ENCODE measurements at places on chromosomes 5 and 9.
A peak's percentile ranks its signal among the peaks of the same experiment; 100 is the strongest.

DNA sequence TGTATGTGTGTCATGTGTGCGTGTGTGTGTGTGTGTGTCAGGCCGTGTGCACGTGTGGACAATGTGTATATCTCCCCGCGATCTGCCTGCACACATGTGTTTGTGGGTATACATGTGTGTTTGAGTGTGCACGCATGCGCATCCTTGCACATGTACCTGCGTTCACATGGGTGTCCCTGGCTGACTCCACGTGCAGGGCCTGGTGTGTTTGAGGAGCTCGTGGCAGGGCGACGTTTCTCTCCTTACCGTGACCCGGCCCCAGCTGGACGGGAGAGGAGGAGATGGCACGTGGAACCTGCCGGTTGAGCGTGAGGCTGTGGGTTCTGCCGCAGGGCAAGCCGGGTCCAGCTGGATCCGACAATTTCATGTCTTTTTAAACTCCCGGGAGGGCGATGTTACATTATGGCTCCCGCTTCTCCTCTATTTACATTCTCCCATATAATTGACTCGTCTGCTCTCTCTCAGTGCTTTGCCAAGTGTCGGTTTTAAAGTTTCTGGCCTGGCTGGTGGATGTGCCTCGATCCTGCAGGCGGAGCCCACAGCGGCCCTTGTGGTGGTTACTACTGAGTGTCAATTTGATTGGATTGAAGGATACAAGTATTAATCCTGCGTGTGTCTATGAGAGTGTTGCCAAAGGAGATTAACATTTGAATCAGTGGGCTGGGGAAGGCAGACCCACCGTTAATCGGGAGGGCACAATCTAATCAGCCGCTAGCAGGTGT, 5.9 kb downstream of the COL5A1 start:
- no peak for DNase-seq

GRCh38 chr5:137605411-137605810, 106.3 kb upstream of the SPOCK1 start:
- DNase-seq = no peak

- DNase-seq = no peak
Observed at GRCh38 chr9:25537808-25538207, 140.4 kb downstream of the TUSC1 start.

DNA sequence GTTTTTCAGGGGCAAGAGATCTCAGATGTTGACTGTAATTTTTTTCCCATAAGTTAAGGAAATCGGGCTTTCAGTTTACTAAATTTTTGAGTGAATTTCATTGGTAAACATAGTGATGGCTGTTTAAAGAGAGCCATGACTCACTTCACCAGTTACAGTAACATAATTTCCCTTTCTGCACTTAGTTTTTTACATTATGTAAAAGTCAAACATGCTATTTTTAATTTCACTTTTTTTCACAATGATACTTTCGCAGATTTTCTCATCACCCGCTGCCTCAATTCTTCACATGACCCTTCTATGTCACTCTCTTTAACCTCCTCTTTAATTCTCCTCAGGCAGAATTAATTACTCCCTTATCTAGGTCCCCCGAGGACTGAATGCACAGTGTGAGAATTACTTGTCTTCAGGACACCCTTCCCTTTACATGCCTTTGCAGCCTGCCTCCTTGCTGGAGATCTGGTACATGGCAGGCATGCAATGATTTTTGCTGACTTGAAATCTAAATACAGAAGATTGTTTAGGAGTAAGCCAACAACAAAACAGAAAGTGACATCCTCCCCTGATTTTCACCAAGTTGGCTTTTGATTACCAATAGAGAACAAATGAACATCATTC, 217.5 kb upstream of the S1PR3 start:
- DNase-seq = no peak

- DNase-seq = peak; percentile 42
Observed at GRCh38 chr9:131735238-131736128, 4.4 kb downstream of the RAPGEF1 start.

DNA sequence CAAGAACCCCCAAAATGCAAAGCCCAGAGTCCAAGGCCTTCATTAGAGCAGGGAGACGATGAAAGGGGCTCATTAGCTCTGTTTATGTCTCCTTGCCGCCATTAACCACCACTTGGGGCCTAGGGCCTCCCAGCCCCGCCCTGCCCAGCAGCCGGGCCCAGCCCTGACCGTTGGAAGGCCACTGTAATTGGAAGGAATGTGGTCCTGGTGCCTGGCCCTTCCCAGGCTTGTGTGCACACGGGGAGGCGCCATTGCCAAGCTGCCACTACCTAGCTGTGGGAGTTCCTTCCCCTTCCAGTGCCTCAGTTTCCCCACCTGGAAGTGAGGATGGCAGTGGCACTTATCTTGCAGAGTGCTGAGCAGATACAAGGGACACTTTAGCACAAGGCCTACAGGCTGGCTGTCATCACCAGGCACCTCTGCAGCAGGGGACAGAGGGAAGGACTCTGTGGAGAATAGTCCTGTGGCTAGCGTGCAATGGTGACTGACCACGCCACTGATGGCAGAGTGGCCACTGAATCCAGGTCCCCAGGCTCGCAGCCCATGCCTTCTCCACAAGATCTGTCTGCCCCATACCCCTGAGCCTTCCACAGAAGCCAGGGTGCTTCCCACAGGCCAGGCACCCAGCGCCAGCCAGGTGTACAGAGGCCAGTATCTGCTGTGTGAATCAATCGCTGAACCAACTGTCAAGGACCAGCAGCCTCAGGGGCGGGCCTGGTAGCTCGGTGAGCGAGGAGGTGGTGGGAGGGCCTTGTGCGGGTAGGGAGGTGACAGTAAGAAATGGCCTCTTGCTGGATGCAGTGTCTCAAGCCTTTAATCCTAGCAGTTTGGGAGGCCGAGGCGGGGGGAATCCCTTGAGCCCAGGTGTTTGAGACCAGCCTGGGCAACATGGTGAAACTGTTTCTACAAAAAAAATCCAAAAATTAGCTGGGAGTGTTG, 20.8 kb downstream of the GBGT1 start:
- DNase-seq = peak; percentile 49

DNA sequence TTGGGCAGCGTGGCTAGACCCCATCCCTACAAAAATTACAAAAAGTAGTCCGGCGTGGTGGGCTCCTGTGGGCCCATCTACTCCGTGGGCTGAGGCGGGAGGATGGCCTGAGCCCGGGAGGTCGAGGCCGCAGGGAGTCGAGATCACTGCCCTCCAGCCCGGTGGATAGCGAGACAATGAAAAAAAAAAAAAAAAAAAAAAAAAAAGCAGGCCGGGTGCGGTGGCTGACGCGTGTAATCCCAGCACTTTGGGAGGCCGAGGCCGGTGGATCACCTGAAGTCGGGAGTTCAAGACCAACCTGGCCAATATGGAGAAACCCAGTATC, 110.5 kb upstream of the LPCAT1 start:
- DNase-seq = no peak

DNA sequence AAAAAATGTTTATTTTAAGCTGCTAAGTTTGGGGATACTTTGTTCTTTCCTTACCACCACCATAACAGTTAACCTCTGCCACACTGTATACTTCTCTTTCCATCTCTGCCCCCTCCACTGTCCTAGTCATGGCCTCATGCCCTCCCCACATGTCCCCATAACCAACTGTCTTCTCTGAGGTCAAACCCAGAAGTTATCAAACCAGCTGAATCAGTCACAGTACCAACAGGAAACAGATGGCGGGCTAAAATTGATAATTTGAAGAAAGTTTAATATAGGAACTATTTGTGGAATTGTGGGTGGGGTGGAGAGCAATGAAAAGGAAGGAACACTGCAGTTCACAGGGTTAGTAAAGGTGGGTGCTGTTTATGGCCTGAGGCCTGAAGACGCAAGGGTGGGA, 5.7 kb upstream of the DCTN4 start:
- no peak for DNase-seq

DNA sequence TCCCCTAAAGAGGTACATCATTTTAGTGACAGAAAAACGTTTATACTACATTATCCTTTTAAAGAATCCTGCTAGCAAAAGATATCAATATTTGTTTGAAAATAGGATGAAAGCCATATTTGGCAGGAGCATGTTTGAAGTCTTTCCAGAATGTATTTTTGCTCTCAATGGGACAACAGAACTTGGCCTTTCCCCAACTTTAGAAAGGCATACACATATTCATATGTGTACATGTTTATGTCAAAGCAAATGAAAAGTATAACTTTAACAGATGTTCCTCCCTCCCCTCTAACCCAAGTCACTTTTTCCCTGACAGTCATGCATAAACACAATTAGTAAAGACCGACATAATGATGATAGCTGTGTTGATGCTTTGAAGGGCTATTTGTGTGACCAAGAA, 427.8 kb upstream of the CDH6 start:
- no peak for DNase-seq

DNA sequence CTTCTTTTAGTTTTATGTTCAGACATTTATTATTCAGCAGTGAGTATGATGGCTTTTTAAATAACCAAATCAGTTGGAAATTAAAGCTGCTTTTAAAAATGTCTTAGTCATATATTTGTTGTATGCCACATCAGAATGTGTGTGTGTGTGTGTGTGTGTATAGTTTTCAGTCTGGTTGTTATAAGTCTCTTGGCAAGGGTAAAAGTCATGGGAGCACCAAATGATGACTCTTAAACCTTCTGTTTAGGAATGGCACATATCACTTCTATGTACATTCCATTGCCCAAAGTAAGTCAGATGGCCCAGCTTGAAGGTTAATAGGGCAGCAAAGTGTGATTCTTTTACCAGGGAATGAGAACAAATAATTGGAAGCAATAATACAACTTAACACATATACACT, 135.9 kb downstream of the RNF180 start:
- no peak for DNase-seq

- no peak for DNase-seq
Observed at GRCh38 chr9:113628621-113629020, 165.1 kb downstream of the RGS3 start.

DNA sequence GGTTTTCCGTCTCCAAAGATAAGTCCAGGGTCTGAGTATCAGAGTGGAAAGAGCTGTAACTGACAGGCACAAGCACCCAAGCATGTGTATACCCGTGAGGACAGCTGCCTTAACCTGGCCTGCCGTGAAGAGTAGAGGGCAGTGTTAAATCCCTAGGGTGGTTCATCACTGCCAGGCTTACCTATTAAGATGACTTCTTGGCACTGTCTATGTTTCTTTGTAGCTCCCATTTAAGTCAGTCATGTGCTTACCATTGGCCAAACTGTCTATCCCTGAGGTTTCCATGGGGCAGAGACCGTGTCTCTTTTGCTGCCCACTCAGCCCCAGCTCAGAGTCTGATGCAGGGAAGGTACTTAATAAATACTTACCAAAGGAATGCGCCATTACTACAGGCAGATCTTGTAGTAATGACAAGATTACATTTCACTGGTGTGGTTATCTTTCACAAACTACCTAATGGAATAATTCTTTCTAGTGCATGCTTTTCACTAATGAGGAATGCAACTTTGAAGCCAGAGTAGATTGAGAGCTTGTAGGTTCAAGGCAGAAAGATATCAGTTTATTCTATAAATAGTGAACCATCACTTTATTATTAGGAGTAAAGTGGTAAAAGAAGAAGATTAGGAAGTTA, 64.2 kb downstream of the SNX24 start:
- no peak for DNase-seq

GRCh38 chr5:105207066-105207465, 1644.5 kb upstream of the NUDT12 start:
- DNase-seq = no peak

DNA sequence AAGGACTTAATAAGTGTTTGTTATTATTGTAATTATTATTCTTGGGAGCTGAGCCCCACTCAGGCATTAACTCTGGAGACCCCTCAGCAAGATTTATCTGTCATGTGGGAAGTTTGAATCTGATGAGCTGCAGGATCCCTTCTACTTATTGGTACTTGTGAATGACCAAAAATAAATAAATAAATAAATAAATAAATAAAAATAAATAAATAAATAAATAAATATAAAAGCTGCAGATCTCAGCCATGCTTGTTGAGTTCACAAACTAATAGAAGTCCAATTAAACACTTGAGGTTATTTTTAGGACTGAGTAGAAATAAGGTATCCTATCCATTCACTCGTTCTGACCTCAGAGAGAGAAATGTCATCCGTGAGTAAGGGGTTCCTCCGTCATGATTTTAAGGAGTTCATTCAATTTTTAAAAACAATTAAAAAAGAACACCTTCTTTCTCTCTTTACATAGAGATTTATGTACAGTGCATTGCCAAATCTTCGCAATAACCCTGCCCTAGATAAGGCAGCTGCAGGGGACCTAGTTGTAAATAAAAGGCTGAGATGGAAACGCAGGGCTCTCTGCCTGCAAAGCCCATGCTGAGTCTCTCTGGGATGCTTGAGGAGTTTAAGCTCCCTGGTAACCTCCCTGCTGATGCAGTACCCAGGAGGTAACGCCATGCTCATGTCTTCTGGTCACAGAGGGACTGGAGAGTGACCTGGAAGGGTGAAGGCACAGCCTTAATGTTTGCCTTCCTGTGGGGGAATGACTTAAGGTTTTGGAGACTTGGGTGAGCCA, 1.2 kb downstream of the EFCAB9 start:
- no peak for DNase-seq

DNA sequence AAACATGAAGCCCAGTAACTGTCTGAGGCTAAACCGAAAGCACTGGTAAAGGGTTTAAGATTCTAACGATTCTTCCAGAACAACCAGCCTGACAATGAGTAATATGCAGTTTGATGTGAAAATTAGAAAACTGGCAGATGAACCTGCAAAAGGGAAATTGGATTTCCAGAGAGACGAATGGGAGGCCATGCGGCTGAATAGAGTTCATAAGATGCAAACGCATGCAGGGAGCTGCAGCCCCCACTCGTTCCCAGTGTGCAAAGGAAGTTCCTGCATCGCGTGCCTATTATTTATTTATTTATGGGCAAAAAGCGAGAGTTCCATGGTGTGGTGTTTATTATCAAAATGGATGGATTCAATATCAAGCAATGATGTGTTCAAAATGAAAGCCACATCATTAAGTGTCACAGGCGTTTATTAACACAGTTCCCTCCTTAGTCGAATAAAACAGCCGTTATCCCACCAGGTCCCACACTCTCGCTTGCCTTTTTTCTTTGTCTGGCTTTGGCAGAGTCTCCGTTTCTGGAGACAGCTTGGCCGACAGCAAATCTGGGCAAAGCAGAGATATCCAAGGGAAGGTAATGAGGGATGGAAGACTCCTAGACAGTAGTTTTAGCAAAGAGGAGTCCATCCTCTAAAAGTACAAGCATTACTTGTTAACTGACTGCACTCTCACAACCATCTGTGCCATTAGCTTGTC, 451.4 kb downstream of the KDM4C start:
- DNase-seq = no peak

- DNase-seq = peak; percentile 15
Observed at GRCh38 chr9:34562135-34562745, 27.3 kb downstream of the CNTFR start.

GRCh38 chr5:173327084-173327947, 898 bp downstream of the STC2 start:
- DNase-seq = no peak
